Posterior vena cava (tissue), 2 donors: ENCODE measurements at places on chromosomes 6 and 20. TPM values are rescaled to one million over a fixed set of nuclear protein-coding genes. Genes with fewer than 3 reads are reported as not detected.

PEX6 gene
- 8.8 TPM for total RNA-seq

LINC00237 gene
- total RNA-seq, result not detected

TSHZ2 gene
- 34.6 TPM for total RNA-seq

- peak; percentile 80 for DNase-seq
Measured at GRCh38 chr6:144478483-144478882, 193.3 kb downstream of the UTRN start.

GRCh38 chr6:143058987-143059386 is 1.7 kb upstream of the AIG1 start:
- no peak for DNase-seq

DNA sequence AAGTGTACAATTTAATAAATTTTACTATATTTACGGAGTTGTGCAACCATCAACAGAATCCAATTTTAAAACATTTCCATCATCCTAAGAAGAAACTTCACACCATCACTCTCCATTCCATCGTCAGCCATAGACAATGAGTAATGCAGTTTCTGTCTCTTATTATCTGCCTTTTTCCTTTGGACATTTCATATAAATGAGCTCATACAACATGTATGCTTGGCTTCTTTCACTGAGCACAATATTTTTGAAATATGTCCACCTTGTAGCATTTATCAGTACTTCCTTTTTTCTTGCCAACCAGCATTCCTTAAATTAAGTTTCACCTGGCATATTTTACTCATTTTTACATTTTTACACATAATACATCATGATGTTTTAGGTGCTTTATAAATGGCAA is 22.7 kb upstream of the HIVEP1 start:
- DNase-seq, result no peak

DNA sequence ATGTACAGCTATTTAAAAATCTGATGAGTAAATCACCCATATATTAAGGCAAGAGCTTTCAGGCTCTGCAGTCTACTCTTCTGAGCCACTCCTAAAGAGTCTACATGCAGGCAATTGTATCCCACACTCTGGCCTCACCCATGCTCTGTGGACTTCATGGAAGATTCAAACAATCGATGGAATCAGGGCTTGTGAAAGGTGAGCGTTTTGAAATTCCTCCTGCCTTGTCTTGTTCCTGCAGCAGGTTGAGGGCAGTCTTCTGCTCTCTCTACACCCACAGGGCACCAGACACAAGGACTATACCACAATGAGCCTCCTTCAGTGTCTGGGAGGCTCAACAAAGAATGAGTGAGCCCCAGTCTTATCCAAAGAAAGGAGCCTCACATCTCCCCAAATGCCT is 51.1 kb downstream of the TBC1D7 start:
- DNase-seq, result no peak

DNA sequence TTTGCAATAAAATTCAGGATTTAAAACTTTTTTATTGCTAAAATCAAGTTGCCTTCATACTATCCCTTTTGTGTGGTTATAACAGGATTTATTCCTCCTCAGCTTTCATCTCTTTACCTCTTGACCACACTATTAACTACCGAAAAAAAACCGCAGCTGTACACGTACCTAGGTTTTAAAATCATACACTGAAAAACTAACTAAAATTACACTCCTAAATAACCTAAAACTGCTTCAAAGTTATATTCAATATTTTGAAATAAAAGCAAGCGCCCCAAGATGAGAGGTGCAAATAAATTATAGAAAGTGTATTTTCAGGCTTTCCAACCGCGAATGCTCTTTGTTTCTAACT is 1.4 kb downstream of the MPC1 start:
- no peak for DNase-seq
